Type B pancreatic cell (in vitro differentiated cells): ENCODE measurements at places on chromosomes 16 and 17.

- no peak for DNase-seq
Measured at GRCh38 chr17:27539152-27539551, 82.9 kb downstream of the KSR1 start.

DNA sequence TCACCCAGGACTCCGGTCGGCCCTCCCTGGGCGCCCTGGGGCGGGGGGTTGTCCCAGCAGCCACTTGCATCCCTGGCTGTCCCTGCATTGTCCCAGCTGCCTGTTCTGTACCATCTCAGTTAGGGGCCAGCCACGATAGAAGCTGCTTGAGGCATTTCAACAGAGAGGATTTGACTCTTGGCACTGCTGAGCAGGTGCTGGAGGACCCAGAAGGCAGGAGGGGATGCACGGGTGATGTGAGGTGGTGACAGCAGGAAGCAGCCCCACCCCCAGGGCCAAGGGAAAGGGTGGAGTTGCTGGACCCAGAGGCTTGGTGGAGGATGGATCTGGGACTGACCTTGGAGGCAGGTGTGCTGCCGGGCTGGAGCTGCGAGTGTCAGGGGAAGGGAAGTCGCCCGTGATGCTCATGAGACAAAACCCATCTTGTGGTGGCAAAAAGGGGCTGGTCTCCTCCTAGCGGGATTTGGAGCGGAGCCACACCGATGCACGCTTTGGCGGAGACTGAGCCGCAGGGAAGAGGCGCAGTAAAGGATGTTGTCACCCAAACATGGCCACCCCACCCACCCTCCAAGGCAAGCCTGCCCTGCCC is 188.0 kb upstream of the GSE1 start:
- no peak for DNase-seq

- DNase-seq = no peak
Measured at GRCh38 chr16:51388516-51388951, 237.5 kb upstream of the SALL1 start.

DNA sequence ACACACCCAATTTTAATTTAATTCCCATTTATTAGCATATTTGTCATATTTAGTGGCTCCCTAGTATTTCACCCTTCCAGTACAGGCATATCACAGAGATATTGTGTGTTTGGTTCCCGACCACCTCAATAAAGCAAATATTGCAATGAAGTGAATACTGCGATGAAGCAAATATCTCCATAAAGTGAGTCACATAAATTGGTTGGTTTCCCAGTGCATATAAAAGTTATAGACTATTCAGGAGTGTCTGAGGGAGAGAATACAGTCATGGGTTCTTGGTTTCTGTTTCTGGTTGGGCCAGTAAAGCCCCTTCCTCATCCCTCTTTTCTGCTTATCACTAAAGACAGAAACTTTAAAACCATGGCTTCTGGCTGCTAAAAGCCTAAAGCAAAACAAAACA is 295.4 kb upstream of the AXIN2 start:
- no peak for DNase-seq

- DNase-seq = no peak
Measured at GRCh38 chr17:19363460-19364035, 1.0 kb upstream of the B9D1 start.

DNA sequence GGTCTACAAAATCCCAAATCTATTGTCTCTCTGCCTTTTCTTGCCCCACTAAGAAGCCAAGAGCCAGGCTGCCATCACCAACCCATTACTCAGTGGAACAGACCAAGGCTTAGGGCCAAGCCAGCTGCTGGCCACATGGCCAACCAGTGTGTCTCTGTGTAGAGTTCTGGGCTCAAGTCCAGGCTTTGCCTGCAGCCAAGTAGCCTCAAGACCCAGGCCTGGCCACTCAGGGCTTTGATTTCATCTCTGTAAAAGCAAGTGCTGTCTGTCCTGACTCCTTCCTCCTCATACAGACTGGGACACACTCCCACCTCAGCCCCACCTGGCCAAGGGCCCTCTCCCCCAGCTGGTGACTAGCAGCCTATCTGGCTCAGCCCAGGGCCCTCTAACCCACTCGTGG is 14.6 kb downstream of the SREBF1 start:
- no peak for DNase-seq

- DNase-seq = no peak
Measured at GRCh38 chr16:89925596-89926079, 2.5 kb downstream of the TUBB3 start.

GRCh38 chr17:56707312-56708219 is 114.1 kb downstream of the NOG start:
- no peak for DNase-seq

- no peak for DNase-seq
Measured at GRCh38 chr16:88428156-88428555, 24.9 kb upstream of the ZFPM1 start.

- DNase-seq = no peak
Measured at GRCh38 chr16:58110571-58111301, 18.4 kb downstream of the CFAP20 start.

- no peak for DNase-seq
Measured at GRCh38 chr16:74700438-74701225, at the start of gene MLKL. MLKL (minus strand) TSS chr16:74700862; CDS start chr16:74695757, 5,105 bp downstream.

DNA sequence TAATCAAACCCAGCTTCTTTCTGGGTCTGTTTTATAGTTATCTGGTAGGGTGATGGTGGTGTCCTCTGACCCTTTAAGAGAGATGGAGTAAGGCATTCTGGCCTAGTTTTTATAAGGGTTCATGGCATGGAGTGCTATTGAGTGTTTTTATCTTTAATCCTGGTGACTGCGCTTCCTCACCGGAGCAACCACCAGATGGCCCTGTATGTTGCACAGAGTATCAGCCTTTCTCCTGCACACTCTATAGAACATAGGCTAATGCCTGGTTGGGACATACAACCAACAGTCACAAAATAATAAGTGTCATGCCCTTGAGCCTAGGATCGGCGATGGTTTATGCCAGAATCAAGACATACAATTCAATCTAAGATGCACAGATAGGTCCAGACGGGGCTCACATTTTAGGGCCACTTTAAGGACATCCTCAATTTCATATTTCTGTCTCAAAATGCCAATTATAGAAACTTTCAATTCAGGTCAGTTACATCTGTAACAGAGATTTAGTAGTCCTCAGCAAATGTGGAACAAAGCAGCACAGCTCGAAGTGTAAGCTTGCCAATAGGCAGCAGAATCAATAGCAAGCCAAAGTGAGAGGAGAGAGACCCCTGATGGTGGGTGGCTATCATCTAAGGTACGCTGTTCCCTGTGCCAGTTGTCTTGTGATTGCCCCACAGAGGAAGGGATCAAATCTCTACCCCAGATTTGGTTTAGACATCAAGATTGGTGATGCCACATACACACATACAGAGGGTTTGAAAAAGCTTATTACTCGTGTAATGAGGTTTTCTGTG is 37.2 kb upstream of the HOXB9 start:
- no peak for DNase-seq

DNA sequence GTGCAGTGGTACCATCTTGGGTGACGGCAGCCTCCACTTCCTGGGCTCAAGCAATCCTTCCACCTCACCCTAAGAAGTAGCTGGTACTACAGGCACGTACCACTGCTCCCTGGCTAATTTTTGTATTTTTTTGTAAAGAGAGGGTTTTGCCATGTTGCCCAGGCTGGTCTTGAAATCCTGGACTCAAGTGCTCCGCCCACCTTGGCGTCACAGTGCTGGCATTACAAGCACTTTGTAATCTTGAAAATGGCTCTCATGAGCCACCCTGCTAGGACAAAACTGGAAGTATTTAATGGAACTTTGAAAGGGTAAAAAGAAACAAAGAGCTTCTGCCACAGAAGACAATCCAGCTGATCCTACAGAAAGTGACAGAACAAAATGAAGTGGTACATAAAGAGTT is 9.2 kb downstream of the SUMO2 start:
- DNase-seq = no peak

GRCh38 chr17:40419559-40420331 is 2.0 kb upstream of the TOP2A start:
- peak; percentile 62 for DNase-seq

GRCh38 chr17:9522074-9522473 is 53.5 kb downstream of the STX8 start:
- DNase-seq = no peak

DNA sequence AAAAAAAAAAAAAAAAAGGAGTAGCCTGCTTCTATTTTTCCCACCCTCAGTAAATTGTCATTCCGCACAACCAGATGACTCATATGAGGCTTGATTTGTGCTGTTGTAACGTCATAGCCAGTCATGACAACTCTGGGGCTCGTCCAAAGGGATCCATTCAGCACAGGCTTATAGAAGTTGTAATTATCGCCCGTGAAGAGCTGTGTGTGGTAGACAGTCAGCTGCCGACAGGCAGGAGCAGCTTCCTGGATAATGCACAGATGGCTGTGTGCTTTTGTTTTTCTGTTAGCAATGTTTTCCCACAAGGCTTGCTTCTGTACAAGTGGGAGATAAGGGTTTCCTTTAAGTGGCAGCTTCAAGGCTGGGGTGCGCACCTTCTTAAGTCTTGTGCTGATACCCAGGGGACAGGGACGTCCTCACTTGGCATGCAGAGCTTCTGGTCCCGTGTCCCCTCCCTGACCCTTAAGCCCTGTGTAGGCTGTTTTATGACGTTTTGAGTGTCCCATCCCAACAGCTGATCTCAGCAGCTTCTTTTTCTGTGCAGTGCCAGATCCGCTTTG is 26.0 kb downstream of the SNX29 start:
- DNase-seq = no peak

- no peak for DNase-seq
Measured at GRCh38 chr17:42618442-42619150, 9.1 kb downstream of the TUBG1 start.

- no peak for DNase-seq
Measured at GRCh38 chr17:80529104-80529903, 15.3 kb upstream of the RPTOR start.

GRCh38 chr17:22409160-22409751 is 716.9 kb downstream of the KCNJ18 start:
- DNase-seq = no peak

GRCh38 chr17:46931596-46931995 is 8.6 kb downstream of the GOSR2 start:
- DNase-seq = no peak

GRCh38 chr17:9324864-9325263 is 250.8 kb downstream of the STX8 start:
- DNase-seq = no peak
